ENCODE measurements at places on chromosomes 3 and 15.

- no peak for DNase-seq
Measured at GRCh38 chr3:153221748-153222162, 59.7 kb downstream of the RAP2B start.

DNA sequence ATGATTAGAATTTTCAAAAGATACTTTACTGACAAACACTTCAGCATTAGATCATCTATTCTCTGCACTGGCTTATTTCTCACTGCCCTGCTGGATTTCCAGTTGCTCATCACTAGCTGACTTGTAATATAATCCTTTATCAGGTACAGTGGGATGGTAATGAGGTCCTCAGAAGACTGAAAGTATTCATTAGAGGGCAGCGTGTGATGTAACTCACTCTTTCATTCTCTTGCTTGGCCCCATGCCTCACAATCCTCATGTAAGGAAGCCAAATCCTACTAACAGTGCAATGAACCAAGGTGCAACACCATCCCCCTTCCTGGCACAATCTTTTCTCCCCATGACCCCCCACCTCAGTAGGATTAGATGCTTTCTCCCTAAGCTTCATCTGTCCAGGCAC, 289.9 kb downstream of the CTNNB1 start:
- DNase-seq = no peak

GRCh38 chr3:123610331-123610730, 25.5 kb upstream of the HACD2 start:
- DNase-seq = peak; percentile 98

GRCh38 chr15:70480196-70480856, 283.0 kb downstream of the UACA start:
- DNase-seq = no peak

- DNase-seq = no peak
Measured at GRCh38 chr15:69400850-69401249, 13.3 kb upstream of the KIF23 start.

DNA sequence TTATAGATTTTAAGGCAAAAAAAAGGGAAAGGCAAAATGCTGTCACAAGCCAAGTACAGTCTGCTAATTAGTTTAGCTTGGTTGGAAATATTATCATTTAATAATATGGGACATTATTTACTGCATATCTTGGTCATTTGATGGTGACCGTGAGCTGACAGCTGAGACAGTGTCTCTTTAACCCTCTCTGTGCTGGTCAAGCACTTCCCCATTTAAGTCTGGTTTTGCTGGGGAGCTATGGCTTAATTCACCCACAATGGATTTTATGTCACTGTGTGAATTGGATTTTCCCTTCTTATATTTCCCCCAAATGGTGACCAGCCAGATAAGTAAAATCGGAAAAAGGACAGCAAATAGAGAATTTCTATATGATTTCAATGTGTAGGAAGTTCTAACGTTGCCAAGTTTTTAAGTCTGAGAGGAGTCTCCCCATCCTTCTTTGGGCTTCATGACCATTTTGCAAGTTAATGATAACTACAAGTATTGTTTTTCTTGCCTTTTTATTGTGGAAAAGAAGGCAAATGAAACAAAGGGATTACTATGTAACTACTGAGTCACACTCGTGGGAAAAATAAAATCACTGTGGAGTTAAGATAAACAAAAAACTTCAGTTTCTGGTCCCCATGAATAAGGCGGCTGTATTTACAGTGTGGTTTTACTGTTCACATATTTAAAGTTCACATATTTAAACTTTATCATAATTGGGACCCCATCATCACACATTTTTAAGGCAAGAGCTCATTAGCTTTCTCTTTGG, 373.5 kb downstream of the NR2F2 start:
- no peak for DNase-seq

- DNase-seq = no peak
Measured at GRCh38 chr15:93253681-93254080, 164.7 kb upstream of the RGMA start.

GRCh38 chr3:180402471-180403073, 199.4 kb upstream of the TTC14 start:
- DNase-seq = no peak

GRCh38 chr3:100150473-100150872, 36.2 kb upstream of the FILIP1L start:
- no peak for DNase-seq

DNA sequence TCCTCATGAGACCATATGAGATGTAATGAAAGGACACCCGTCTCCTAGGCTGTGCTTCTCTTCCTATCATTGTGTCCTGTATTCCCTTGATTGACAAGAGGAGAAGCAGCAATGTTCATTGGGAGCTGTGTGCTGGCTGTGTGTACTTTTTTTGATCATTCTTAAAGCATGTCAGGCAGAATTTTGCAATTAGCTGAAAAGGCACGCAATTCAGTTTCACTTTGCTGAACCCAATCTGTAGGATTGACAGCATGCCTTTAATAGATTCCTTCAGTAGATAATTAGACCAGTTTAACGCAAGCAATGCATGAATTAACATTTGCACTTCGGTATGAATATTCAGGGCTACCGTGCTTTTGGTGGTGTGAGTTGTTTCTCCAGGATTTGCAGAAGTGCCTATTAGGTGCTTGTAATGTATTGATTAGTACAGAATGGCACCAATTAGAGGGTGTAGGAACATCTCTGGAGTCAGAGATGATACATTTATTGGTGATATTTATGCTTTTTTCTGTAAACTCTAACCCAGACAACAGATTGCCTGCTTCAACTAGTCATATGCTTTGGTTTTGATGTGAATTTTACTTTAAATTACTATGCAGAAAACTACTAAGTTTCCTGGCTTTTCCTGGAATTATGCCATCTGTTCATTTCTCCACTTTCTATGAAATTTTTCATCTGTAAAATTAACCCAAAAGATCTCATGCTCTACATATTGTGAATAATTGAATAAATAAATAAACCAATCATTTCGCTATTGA, 114.3 kb downstream of the NSUN3 start:
- no peak for DNase-seq

DNA sequence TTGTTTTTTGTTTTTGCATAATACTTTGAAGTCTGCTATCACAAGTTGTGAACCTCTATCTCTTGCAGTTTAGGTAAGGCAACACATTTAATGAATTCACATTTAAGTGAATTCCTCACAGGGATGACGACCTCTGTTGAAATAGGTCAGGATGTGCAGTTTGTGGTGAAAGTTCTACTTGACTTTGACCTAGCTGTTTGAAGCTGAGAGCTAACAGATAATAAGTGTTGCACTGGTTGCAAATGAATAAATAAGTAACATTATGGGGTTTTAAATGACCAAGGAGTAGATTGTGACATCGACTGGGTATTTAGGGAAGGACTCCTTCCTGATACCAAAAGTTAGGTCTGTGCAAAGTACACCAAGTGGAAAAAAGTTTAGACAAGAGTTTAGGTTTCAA, 23.9 kb downstream of the NIT2 start:
- no peak for DNase-seq

DNA sequence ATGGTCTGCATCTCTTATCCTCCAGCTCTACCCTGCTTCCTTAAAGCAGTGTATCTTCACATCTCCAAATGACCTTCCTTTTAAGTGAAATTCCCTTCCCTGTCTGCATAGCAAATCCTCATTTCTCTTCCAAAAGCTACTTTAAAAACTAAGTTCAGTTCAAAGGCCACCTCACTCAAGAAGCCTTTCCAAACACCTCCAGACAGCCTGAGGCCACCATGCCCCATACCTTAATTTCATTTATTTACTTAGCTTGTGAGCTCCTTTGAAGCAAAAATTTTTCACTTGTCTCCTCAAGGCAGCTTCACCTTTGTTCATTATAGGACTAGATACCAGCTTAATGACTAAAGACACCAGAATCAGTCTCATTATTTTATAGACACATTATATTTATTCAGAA, 39.4 kb downstream of the PIGB start:
- no peak for DNase-seq

DNA sequence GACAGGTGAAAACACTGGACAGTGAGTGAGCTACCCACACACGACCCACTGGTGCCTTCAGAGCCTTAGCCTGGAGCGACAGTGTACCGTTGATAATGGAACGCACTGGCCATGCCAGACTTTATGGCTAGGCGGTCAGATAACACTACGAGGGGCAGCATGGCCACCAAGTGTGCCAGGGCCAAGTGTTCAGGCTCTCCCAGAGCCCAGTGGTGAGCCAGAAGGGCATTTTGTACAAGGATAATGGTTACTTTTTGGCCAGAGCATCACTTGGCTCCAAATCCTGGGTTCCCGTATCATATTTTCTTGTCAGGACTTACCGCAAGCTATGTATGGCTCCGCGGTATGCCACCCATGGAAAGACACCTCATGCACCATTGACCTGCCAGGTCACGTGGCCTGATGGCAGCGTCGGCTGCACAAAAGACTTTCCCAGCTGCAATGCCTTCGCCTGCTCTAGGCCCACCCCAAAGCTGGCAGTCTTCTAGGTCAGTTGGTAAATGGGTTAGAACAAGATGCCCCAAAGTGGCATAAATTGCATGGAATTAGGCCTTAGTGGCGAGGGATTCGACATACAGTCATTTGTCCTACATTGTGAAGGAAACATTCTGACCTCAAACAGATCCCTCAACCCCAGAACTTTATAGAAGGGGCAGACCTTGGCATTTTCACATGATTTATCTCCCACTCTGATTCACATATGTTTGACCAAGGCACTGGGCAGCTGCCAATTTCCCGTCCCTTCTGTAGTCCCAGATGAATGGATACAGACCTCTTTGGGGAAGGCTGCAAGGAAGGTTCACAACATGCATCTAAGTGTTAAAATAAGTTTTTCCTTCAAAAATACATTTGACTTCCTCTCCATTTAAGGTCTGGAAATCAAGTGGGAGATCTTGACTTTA, 12.2 kb upstream of the SLC28A1 start:
- DNase-seq = no peak

GRCh38 chr3:126035362-126036050, 48.4 kb downstream of the SLC41A3 start:
- DNase-seq = no peak

- DNase-seq = no peak
Measured at GRCh38 chr3:70951316-70951715, 632.2 kb downstream of the FOXP1 start.

GRCh38 chr3:12325586-12326515, 37.0 kb downstream of the PPARG start:
- DNase-seq = peak; percentile 1

- DNase-seq = no peak
Measured at GRCh38 chr3:53324105-53324504, 23.2 kb downstream of the DCP1A start.

DNA sequence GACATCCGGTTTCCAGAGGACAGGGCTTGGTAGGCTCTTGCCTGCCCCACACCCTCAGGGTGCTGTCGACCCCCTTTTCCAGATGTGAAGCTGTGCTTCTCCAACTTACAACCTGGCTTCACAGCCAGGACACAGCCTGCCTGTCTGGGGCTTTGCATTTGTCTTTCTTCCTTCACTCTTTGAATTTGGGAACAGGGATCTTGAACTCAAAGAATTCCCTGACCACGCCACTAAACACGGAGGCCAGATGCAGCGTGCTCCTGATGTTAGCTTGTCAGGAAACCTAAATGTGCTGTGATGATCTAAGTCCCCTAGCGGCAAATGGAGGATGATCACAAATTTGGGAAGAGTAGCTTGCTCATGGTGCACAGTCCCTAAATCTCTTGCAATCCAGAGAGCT, 244.8 kb upstream of the RGMA start:
- DNase-seq = no peak

DNA sequence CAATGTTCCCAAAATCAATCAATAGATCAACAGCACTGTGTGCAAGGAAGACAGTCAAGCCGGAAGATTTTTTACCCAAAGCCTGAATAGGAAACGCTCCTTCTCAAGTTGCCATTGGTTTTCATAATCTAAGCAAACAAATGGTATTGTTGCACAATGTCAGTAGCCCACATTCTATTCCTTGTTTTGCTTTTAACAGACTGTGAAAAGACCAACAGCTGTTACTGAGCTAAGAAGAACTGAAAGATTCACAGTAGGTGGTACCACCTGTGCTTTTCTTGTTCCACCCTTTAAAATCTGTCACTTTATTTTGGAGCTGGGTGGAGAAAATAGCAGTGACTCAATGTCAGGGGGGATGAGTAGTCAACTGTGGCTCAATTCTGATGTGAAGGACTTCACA, 357.5 kb upstream of the CADM2 start:
- no peak for DNase-seq

DNA sequence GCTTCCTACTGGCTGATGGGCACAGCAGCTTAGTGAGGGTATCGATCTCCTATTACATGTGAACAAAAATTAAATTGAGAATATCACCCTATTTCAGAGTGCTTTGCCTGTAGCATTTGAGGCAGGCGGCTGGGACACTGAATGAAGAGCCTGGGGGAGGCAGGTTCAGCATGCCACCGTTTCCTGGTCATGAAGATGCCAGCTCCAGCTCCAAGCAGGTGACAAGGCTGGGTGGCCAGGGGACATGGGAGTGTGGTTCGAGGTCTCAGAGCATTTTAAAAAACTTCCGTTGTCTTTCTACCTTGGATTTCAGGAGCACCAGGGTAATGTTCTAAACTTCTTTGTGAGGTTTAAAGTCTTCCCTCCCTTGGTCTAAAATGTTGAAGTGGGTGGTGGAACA, 158.2 kb downstream of the RPLP1 start:
- DNase-seq = no peak

DNA sequence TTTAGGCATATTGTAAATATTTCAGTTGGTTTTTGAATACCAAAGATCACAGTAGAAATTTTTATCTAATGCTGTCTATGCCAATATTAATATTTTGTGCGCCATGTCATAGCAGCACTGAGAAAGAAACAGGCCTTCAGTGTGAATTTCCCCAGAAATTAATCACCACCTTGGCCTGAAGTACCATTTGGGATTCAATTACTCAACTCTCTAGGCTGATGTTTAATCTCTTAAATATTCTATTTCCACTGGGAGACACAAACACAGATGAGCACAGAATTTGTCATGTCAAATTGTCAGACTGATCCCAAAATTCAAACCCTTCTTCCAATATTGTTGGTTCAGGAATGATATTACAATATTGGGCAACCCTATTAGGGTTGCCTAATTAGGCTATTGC, 509.3 kb downstream of the ROBO1 start:
- DNase-seq = no peak

GRCh38 chr15:43134157-43134635, 810 bp downstream of the TMEM62 start:
- no peak for DNase-seq

- DNase-seq = peak; percentile 23
Measured at GRCh38 chr3:178966299-178967176, 105.1 kb downstream of the ZMAT3 start.

- no peak for DNase-seq
Measured at GRCh38 chr15:63169788-63170187, 12.5 kb upstream of the RPS27L start.

- no peak for DNase-seq
Measured at GRCh38 chr3:110910346-110910955, 161.2 kb upstream of the NECTIN3 start.

GRCh38 chr15:86327230-86327865, 247.7 kb downstream of the AGBL1 start:
- DNase-seq = no peak

GRCh38 chr15:65285291-65286068, 1.2 kb downstream of the PARP16 start:
- DNase-seq = no peak

All from NCI-H1436 treated with DMSO at 0.1 percent for 48 hours (cell line).